ENCODE measurements at places on chromosomes 1 and 21. TPM values are rescaled to one million over a fixed set of nuclear protein-coding genes. Genes with fewer than 3 reads are reported as not detected.

DNA sequence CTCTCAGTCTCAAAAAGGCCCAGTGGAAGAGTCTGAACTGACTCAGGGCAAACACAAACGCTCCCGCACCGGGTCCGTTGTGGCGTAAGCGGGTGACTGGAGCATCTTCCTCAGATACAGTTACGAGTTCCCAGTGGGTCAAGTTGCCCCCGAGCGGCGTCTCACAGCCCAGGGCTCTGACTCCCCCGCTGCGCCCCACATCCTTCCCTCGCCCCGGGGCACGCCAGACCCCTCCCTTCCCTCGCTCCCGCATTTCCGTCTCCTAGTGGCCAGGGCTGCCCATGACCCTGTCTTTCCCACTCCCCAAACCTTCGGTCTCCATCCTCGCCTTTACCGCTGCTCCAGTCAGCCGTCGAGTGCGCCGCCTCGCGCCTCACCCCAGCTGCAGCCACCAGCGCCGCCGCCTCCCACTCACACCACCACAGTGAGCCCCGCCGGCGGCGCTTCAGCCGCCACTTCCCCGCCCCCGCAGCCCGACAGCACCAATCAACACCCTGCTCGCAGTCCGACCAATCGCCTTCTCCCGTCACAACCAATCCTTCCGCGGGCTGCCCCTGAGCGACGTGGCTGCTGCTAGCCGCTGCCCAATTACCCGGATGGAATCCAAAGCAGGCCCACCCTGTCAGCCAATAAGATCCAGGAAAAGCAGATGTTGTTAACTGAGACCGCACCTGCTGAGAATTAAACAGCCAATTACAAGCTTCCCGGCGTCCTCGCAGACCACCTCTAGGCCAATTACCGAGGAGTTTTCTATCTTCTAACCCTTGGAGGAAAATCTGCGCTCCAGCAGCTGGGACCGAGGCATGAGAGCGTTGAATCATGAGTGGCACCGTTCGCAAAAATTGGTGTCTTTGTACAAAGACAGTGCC lies at the start of gene TDRKH:
TDRKH (minus strand) TSS at position 430 of the 869 bp plus-strand sequence. CDS start 7,478 bp downstream, outside the sequence.
- DNase-seq: peak; percentile 99

DNA sequence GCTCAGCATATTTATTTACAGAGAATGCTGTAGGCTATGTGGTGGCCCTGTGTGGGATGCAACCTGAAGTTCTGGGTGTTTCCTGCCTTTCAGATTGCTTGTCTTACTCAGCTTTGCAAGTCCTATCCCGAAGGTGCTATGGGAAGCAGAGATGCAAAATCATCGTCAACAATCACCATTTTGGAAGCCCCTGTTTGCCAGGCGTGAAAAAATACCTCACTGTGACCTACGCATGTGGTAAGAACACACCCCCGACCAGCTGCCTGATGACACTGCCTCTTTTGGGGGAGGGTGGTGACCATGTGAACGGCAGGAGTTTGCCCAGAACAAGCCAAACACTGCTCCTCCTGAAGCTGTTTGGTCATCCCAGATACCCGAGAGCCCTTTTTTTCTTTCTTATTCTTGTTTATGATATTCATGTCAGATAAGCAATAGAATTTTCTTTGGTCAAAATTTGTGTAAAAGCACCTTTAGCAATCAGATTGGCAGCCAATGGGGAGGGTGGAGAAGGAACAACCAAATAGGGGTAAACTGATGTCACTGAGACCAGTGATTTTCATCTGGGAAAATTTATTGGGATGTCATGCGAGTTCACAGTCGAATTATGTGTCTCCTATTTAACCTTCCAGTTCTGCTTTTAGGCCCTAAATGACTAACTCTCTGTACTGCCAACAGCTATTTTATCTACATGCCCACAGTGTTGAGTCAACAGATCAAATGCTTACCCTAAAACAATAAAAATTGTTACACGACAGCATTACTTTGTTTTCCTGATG lies 82.6 kb downstream of the EVA1C start:
- DNase-seq: peak; percentile 10

GRCh38 chr1:25148673-25149300 lies 83.5 kb downstream of the SYF2 start:
- DNase-seq: no peak

GRCh38 chr1:113534875-113535274 lies 144.6 kb downstream of the MAGI3 start:
- DNase-seq: no peak

DNA sequence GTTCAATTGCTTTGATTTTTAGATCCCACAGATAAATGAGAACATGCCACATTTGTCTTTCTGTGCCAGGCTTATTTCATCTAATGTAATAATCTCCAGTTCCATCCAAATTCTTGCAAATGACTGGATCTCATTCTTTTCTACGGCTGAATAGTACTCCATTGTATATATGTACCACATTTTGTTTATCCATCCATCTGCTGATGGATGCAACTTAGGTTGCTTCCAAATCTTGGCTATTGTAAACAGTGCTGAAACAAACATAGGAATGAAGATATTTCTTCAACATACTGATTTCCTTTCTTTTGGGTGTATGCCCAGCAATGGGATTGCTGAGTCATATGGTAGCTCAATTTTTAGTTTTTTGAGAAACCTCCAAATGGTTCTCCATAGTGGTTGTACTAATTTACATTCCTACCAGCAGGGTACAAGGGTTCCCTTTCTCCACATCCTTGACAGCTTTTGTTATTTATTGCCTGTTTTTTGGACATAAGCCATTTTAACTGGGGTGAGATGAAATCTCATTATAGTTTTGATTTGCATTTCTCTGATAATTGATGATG lies 344.4 kb downstream of the KCTD3 start:
- DNase-seq: no peak

DNA sequence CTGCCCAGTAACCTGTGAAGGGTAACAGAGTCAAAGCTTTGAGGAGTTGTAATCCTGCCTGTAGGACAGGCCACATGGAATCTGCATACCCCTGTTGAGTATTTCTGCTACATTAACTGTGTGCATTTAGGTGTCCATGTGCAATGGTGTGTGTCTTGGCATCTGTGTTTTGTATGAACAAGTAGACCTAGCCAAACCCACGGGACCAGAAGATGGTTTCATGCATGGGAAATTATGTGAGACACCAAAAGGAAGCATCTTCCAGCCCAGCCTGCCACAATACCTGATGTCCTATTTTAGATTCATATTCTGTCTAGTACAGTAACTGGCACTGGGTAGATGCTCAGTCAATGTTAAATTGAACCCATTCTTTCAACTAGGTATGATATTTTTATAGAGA lies 70.8 kb upstream of the KCND3 start:
- no peak for DNase-seq

- no peak for DNase-seq
Measured at GRCh38 chr21:45358261-45358670, 46.7 kb upstream of the COL18A1 start.

The CLCA1 gene
- total RNA-seq: 42.9 TPM

- no peak for DNase-seq
Measured at GRCh38 chr1:210377731-210378333, 49.1 kb downstream of the HHAT start.

- no peak for DNase-seq
Measured at GRCh38 chr1:2236695-2237677, 8.9 kb downstream of the SKI start.

The RNU1-2 gene
- under 0.01 TPM for total RNA-seq

DNA sequence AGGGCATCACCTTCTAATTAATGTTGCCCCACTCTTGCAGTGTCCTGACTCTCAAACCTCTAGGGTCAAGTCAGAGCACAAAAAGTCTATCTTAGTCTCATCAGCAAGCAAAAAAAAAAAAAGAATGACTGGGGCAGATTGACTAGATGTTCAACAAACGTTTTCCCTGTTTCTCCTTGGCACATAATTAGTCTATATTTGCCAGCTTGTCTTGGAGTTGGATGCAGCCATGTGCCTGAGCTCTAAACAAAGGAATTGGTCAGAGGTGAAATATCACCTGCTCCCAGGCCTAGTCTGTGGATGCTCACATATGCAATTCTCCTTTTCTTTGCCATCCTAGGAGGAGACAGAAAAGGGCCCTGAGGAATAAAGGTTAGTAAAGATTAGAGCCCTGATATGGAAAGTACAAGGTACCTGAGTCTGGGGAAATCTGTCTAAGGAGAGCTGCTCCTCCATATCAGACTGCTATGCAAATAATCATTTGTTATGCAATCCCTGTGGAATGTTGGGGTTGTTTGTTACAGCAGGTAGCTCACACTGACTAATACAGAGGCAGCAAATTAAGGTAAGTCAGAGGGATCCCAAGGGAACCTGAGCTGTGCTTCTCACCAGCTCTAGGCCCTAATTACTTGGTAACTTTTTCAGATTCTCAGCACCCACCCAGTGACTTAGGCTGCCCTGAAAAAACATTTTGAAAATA lies 130.8 kb downstream of the BRINP2 start:
- DNase-seq: no peak

- no peak for DNase-seq
Measured at GRCh38 chr1:221069178-221069903, 190.1 kb downstream of the HLX start.

The ADCY10 gene
- 0.93 TPM for total RNA-seq

The OR2T11 gene
- not detected for total RNA-seq

DNA sequence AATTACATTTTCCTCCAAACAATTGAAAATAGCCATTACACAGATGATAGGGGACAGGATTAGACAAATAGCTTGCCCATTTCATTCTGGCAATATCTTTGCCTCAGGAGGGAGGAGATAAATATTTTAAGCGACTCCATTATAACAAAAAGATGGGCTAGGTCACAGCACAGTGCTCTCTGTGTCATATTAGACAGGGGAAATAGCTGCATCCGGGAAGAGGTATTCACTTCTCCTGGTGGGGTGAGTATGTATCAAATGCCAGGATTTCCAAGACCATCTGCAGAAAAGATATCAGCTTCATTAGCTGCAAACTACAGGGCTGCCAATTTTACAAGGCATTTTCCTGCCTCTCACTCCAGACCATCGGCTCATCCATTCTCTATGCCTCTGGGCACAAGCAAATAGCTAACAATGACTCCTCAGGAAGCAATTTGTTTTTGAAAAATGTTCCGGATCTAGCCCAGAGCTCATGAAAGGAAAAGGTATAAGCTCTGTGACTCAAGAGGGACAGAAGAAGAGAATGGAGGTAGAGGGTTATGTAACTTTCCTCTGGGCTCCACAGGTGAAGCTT lies 41.9 kb upstream of the ANGPTL7 start:
- DNase-seq: no peak

- peak; percentile 50 for DNase-seq
Measured at GRCh38 chr1:19081218-19081893, 124.9 kb upstream of the IFFO2 start.

DNA sequence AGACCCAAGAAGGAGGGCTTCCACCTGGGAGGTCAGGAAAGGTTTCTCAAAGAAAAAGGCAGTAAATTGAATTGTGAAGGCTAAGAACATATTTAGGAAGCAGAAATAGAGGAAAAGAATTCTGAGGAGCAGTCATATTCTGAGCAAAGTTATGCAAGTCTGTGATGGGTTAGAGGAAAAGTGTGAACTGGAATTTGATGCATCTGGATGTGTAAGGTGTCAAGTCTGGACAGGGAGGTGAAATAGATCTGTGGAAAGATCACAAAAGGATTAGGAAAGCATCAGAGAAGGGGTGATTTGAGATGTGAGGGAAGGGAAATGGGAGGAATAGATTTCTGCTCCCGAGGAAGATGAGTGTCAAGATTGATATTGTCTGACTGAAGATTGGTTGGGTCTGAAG lies 18.1 kb upstream of the PRDM2 start:
- DNase-seq: no peak

GRCh38 chr21:31666445-31667010 lies 7.0 kb downstream of the SOD1 start:
- DNase-seq: no peak

The HDGF gene
- 160 TPM for total RNA-seq

GRCh38 chr1:177181631-177182291 lies 11.0 kb downstream of the BRINP2 start:
- DNase-seq: peak; percentile 78

DNA sequence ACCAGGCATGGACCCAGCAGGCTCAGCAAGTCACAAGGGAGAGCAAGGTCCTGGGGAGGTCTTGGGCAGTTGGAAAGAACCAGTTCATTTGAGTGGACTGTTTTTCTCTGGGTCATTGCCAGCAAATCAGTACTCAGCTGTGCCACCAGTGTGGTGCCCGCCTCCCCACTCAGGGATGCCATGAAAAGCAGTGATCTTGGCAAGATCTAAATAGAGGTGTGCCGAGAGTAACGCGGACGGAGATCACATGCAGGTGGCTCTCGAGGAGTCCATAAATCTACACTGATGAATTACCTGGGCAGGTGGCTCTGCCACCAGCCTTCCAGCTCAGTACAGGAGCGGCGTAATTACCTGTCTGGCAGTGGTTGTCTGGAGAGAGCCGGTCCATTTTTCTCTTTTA lies 642.2 kb downstream of the PTPRU start:
- no peak for DNase-seq

- no peak for DNase-seq
Measured at GRCh38 chr1:213067352-213067751, 16.3 kb downstream of the RPS6KC1 start.

The C4BPB gene
- total RNA-seq: 16.8 TPM

- DNase-seq: no peak
Measured at GRCh38 chr1:111927652-111928051, 61.8 kb downstream of the KCND3 start.

GRCh38 chr1:37290718-37291117 lies 183.7 kb upstream of the ZC3H12A start:
- DNase-seq: no peak

The SLC30A2 gene
- 1.8 TPM for total RNA-seq

DNA sequence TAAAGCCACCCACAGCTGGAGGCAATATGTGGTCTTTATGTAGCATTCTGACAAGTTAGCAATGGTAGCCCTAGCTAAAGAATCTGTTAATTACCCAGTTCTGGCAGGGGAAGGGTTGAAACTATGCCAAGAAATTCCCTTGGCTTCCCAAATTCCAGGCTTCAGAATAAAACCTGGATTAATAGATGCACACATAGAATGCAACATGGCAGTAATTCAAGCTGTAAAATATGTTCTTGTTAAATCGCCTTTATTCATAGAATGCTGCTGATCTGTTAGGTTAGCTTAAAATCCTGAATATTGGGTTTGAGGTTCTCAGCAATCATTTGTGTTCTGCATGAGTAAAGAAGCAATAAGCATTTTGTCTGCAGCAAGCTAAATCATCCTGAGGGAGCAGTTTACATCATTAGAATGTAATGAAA lies 80.1 kb downstream of the ZNF326 start:
- DNase-seq: no peak

All from hepatocyte (in vitro differentiated cells).